ENCODE measurements at places on chromosomes 11 and 22. TPM values are rescaled to one million over a fixed set of nuclear protein-coding genes. Genes with fewer than 3 reads are reported as not detected.
A peak's percentile ranks its signal among the peaks of the same experiment; 100 is the strongest.

- DNase-seq: no peak
Measured at GRCh38 chr11:109435121-109435742, 13.2 kb downstream of the C11orf87 start.

DNA sequence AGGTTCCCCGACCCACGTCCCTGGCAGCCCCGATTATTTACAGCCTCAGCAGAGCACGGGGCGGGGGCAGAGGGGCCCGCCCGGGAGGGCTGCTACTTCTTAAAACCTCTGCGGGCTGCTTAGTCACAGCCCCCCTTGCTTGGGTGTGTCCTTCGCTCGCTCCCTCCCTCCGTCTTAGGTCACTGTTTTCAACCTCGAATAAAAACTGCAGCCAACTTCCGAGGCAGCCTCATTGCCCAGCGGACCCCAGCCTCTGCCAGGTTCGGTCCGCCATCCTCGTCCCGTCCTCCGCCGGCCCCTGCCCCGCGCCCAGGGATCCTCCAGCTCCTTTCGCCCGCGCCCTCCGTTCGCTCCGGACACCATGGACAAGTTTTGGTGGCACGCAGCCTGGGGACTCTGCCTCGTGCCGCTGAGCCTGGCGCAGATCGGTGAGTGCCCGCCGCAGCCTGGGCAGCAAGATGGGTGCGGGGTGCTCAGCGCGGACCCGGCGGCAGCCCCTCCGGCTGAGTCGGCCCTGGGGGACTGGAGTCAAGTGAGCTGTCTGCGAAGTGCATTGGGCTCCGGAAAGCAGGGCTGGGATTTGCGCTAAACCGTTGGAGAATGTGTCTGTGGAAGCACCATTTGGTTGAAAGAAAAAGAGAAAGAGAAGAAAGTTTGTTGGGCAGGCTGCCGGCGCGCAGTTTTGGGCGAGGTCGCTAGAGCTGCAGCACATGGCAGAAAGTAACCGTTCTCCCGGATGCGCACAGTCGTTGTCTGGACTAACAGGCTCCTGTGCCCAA, at the start of gene CD44:
CD44 (plus strand) TSS at position 229 of the 779 bp plus-strand sequence; CDS start at position 362, 133 bp downstream.
- DNase-seq: peak; percentile 84

DNA sequence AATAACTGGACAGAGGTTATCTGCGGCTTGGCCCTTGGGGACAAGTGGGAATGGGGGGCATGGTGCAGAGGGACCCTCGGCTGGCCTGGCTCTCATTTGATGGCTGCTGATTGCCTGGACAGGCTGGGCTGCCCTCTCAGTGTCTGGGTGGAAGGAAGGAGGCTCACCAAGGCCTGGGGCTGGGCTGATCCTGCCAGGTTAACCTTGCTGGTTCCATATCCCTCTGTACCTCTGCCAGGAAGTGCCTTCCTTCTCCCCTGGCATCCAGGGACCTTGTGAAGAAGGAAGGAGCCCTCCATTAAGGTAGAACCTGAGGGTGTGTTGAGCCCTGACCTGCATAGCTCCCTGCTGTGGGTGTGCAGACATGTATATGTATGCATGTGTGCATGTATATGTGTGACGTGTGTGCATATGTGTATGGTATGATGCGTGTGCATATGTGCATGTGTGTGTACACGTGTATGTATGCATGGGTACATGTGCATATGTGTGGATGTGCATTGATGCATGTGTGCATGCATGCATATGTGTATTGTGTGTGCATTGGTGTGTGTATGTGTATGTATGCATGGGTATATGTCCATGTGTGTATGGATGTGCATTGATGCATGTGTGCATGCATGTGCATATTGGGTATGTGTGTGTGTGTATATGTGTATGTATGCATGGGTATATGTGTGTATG, 433.9 kb downstream of the TBC1D22A start:
- no peak for DNase-seq

- no peak for DNase-seq
Measured at GRCh38 chr22:17412232-17412631, 43.0 kb downstream of the CECR2 start.

- DNase-seq: no peak
Measured at GRCh38 chr11:118289401-118289800, 15.1 kb upstream of the CD3E start.

- DNase-seq: no peak
Measured at GRCh38 chr11:43578346-43579170, 102.0 kb upstream of the HSD17B12 start.

GRCh38 chr22:25068707-25069106, 116.2 kb downstream of the KIAA1671 start:
- no peak for DNase-seq

RAG2 gene
- total RNA-seq: not detected

GRAP2 gene
- not detected for total RNA-seq

GLYAT gene
- total RNA-seq: not detected
